ENCODE measurements at places on chromosomes 16 and 17.

- no peak for DNase-seq
Observed at GRCh38 chr17:56821847-56822534, 11.7 kb downstream of the C17orf67 start.

- no peak for DNase-seq
Observed at GRCh38 chr17:29238133-29238850, 8.4 kb upstream of the CRYBA1 start.

DNA sequence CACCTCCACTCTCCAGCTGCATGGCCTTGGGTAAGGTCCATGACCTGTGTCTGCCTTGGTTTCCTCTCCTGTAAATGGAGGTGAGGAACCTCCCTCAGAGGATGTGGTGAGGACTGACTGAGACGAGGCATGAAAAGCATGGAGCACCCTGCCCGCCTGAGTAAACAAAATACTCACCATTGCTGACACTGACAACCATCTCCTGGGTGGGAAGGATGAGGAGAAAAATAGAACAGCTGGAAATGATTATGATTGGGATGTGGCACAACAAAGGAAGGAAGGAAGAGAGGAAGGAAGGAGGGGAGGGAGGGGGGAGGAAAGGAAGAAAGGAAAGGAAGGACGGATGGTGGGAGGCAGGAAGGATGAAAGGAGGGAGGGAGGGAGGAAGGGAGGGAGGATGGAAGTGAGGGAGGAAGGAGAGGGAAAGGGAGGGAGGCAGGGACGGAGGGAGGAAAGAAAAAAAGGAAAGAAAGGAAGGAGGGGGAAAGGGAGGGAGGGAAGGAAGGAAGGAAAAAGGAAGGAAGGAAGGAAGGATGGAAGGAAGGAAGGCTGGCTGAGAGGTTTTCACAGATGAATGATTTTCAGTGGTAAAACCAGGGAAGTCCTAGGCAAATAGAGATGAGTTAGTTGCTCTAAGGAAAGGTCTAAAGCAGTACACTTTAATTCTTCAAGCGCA lies 276.5 kb upstream of the XYLT1 start:
- DNase-seq, result no peak

DNA sequence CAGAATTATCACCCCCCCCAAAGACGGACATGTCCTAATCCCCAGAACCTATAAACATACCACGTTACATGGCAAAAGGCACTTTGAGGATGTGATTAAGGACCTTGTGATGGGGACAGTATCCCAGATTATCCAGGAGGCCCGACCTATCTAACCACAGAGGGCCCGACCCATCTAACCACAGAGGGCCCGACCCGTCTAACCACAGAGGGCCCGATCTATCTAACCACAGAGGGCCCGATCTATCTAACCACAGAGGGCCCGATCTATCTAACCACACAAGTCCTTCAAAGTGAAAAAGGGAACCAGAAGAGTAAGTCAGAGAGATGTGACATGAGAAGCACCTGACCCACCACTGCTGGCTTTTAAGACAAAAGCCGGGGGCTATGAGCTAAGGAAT lies 56.8 kb downstream of the ANKFY1 start:
- DNase-seq, result no peak

GRCh38 chr17:80498242-80498919 lies 22.0 kb upstream of the NPTX1 start:
- DNase-seq, result no peak

DNA sequence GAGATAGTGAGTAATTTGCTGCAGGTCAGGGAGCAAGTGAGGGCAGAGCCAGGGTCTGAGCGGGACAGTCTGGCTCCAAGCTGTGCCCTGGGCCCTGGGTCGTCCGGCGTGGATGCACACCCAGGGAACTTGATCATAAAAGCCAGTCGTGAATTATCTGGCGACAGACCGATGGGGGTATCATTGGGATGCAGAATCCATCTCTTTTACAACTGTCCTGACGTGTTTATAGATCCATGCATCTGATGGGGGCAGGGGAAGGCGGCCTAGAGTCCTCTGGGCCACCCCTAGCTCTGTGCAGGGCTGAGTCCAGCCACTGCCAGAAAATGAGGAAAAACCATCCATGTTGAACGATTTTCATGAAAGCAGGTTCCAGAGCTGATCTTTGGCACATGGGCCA lies 332.8 kb downstream of the C16orf95 start:
- no peak for DNase-seq
